ENCODE measurements at places on chromosomes 6 and 20.

DNA sequence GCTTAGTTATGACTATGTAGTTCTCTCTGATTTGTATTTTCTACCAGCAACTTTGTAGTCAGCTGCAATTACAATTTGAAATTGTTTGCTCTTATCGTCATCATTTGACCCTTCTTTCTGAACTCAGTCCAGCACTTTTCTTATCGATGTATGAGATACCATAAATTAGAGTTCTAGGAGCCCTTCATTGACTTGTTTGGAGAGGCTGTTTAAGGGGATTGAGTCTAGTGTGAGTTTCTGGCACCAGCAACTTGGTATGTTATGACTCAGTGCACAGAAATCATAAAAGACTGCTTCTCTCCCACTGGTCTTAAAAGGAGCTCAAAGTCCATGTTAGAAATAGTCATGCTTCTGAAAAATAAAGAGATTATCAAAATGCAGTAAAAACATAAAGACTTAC is 190.3 kb downstream of the TENT5A start:
- no peak overlapping the region for H3K4me3 ChIP-seq
- no peak overlapping the region for H3K27ac ChIP-seq
- H3K36me3 ChIP-seq: no peaks in the 10 kb centered on the region

GRCh38 chr6:145631374-145631773 is 103.9 kb downstream of the EPM2A start:
- no peak overlapping the region for H3K27ac ChIP-seq
- no peaks in the 10 kb centered on the region for H3K4me1 ChIP-seq
- H3K27me3 ChIP-seq: no peaks in the 10 kb centered on the region
- no peaks in the 10 kb centered on the region for H3K36me3 ChIP-seq

DNA sequence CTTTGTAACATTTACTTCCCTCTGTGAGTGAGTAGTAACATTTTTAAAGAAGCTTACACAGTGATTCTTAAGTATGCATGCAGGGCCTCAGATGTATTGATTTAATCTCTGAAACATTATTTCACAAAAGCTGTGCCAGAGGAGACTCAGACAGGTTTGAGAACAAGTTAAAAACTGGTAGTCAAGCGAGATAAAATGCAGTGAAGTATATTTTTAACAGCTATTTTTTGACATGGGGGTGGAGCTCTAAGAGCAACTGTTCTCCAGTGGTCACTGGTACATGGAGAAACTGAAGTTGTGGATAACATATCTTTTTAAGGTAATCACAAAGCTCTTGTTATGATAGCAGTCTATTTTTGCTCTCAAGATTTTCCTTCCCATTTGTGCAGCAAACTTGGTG is 20.4 kb downstream of the DSTN start:
- H3K4me1 ChIP-seq: peaks cover 3% of the 10 kb centered on the region
- no peak overlapping the region for H3K4me3 ChIP-seq
- no peaks in the 10 kb centered on the region for H3K27me3 ChIP-seq
- H3K36me3 ChIP-seq: peaks cover 6% of the 10 kb centered on the region
- no peak for DNase-seq

DNA sequence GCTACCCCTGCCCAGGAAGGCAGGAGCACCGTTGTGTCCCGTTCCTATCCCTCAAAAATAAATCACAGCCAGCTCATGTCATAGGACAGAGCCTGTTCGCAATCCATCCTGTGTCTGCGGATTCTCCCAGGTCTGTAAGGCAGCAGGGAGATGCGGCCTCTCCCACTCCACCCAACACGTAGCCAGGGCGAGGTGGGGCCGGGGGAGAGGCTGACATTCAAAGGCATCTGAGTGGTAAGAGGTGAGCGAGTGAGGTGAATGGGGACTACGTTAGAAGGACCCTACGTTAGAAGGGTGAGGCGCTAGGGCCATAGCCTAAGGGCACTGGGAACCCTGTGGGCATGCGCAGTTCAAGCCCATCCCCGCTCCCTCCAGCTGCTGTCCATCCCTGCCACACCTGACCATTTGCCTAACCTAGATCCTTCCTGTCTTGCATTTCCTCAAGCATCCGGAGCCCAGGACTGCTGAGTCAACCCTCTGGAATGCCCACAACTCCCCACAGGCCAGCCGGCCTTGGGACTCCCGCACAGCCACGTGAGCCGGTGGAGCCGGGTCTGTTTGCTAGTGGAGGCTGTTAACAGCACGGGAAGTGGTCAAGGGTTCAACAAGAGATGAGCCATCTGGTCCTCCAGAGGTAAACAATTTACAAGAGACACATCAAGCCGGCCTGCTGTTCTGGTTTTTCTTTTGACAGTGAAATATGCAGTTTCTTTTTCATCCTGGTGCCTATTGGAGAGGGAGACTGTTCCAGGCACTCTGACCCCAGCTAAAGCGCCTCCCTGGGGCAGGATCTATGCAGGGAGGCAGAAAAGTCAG is 45.9 kb downstream of the RIPOR3 start:
- no peaks in the 10 kb centered on the region for H3K4me1 ChIP-seq
- no peak overlapping the region for H3K4me3 ChIP-seq
- H3K27me3 ChIP-seq: peaks cover 2% of the 10 kb centered on the region
- no peak for DNase-seq

DNA sequence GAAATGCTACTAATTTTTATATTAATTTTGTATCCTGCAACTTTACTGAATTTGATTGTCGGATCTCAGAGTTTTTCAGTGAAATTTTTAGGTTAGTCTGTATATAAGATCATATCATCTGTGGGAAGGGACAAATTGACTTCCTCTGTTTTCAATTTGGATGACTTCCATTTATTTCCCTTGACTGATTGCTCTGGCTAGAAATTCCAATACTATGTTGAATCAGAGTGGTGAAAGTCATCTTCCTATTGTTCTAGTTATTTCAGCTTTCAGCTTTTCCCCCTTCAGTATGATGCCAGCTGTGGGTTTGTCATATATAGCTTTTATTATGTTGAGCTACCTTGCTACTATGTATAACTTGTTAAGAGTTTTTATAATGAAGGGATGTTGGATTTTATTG is 771.2 kb downstream of the KIF16B start:
- no peak overlapping the region for H3K4me3 ChIP-seq
- no peak for DNase-seq
- H3K4me1 ChIP-seq: no peaks in the 10 kb centered on the region
- no peaks in the 10 kb centered on the region for H3K36me3 ChIP-seq
- H3K27ac ChIP-seq: no peak overlapping the region
- no peaks in the 10 kb centered on the region for H3K27me3 ChIP-seq

GRCh38 chr6:147310521-147310920 is 106.3 kb downstream of the STXBP5 start:
- H3K36me3 ChIP-seq: peaks cover 13% of the 10 kb centered on the region
- H3K27me3 ChIP-seq: no peaks in the 10 kb centered on the region
- no peak overlapping the region for H3K27ac ChIP-seq
- H3K4me3 ChIP-seq: no peak overlapping the region
- no peaks in the 10 kb centered on the region for H3K4me1 ChIP-seq

GRCh38 chr6:115055579-115055978 is 712.8 kb upstream of the HS3ST5 start:
- DNase-seq: no peak
- no peaks in the 10 kb centered on the region for H3K36me3 ChIP-seq
- no peaks in the 10 kb centered on the region for H3K27me3 ChIP-seq
- H3K4me3 ChIP-seq: no peak overlapping the region
- no peaks in the 10 kb centered on the region for H3K4me1 ChIP-seq

GRCh38 chr6:170176898-170177771 is 113.7 kb downstream of the DLL1 start:
- H3K27ac ChIP-seq: peak overlapping the region; percentile 89
- DNase-seq: peak; percentile 27
- H3K27me3 ChIP-seq: peaks cover 7% of the 10 kb centered on the region
- H3K4me1 ChIP-seq: peaks cover 4% of the 10 kb centered on the region

GRCh38 chr6:89763550-89763949 is 56.0 kb downstream of the MDN1 start:
- no peaks in the 10 kb centered on the region for H3K27me3 ChIP-seq
- H3K36me3 ChIP-seq: peaks cover 31% of the 10 kb centered on the region
- H3K4me1 ChIP-seq: no peaks in the 10 kb centered on the region
- DNase-seq: no peak

GRCh38 chr20:19677336-19677735 is 80.7 kb upstream of the RIN2 start:
- no peak for DNase-seq
- no peaks in the 10 kb centered on the region for H3K36me3 ChIP-seq
- no peak overlapping the region for H3K4me3 ChIP-seq
- H3K27me3 ChIP-seq: no peaks in the 10 kb centered on the region
- H3K27ac ChIP-seq: no peak overlapping the region

DNA sequence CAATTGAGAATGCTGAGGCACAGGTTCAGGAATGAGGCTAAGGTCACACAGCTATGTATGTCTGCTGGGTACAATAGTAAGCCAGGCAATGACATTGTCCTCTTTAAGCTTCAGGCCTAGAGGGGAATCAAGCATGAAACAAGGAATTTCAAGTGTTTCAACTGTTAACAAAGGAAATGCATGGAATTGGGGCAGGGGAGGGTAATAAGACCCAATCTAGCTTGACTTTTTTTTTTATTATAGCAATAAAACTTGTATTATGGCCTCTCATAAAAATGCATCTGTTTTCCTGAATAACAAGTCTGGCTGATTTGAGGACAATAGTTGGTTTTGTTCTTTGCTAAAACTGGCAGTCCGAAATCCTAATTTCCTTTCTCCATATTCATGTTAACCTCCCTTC is 336.7 kb downstream of the CBLN4 start:
- H3K4me3 ChIP-seq: no peak overlapping the region
- no peaks in the 10 kb centered on the region for H3K27me3 ChIP-seq
- H3K36me3 ChIP-seq: no peaks in the 10 kb centered on the region
- DNase-seq: no peak
- no peaks in the 10 kb centered on the region for H3K4me1 ChIP-seq
- no peak overlapping the region for H3K27ac ChIP-seq

GRCh38 chr20:50593005-50593335 is 82.8 kb downstream of the PTPN1 start:
- no peak overlapping the region for H3K4me3 ChIP-seq
- H3K36me3 ChIP-seq: peaks cover 5% of the 10 kb centered on the region
- H3K27ac ChIP-seq: no peak overlapping the region

- DNase-seq: no peak
- H3K36me3 ChIP-seq: peaks cover 64% of the 10 kb centered on the region
- H3K4me3 ChIP-seq: no peak overlapping the region
- peaks cover 76% of the 10 kb centered on the region for H3K4me1 ChIP-seq
Observed at GRCh38 chr20:38810926-38811630, 5.6 kb downstream of the PPP1R16B start.

- peaks cover 2% of the 10 kb centered on the region for H3K27me3 ChIP-seq
- H3K4me1 ChIP-seq: no peaks in the 10 kb centered on the region
- DNase-seq: no peak
- no peak overlapping the region for H3K4me3 ChIP-seq
Observed at GRCh38 chr20:5020760-5021159, 19.4 kb upstream of the SLC23A2 start.

- peaks cover 28% of the 10 kb centered on the region for H3K4me1 ChIP-seq
- H3K27ac ChIP-seq: peak overlapping the region; percentile 26
- H3K27me3 ChIP-seq: no peaks in the 10 kb centered on the region
- no peak for DNase-seq
Observed at GRCh38 chr6:156865019-156865629, 87.9 kb downstream of the ARID1B start.

DNA sequence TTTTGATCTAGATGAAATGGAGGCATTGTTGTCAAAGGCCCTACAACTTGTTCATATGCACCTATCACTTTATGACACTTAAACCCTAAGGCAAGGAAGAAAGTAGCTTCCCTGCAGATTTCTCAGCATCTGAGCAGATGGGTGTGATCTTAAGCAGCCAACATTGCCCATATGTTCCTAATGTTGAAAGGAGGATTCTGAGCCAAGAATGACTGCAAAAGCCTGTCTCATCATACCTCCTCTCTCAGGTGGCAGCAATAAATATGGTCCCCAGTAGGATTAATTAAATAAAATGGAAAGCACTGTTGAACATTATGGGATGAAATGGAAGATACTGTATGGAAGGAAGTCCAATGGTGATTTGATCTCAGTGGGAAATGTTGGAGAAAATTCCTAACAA is 538.1 kb upstream of the MAN1A1 start:
- no peak overlapping the region for H3K27ac ChIP-seq
- no peaks in the 10 kb centered on the region for H3K27me3 ChIP-seq
- H3K4me3 ChIP-seq: no peak overlapping the region
- no peaks in the 10 kb centered on the region for H3K36me3 ChIP-seq
- DNase-seq: no peak

GRCh38 chr20:37407019-37407566 is 61.2 kb downstream of the SRC start:
- no peak for DNase-seq
- H3K4me1 ChIP-seq: peaks cover 15% of the 10 kb centered on the region
- no peaks in the 10 kb centered on the region for H3K36me3 ChIP-seq
- no peak overlapping the region for H3K27ac ChIP-seq
- H3K27me3 ChIP-seq: peaks cover 25% of the 10 kb centered on the region

- no peaks in the 10 kb centered on the region for H3K36me3 ChIP-seq
- peaks cover 3% of the 10 kb centered on the region for H3K27me3 ChIP-seq
- H3K4me3 ChIP-seq: no peak overlapping the region
- H3K27ac ChIP-seq: no peak overlapping the region
Observed at GRCh38 chr6:157224951-157225574, 98.3 kb downstream of the TMEM242 start.

- no peak overlapping the region for H3K4me3 ChIP-seq
- DNase-seq: no peak
- no peaks in the 10 kb centered on the region for H3K36me3 ChIP-seq
- H3K27me3 ChIP-seq: peaks cover 36% of the 10 kb centered on the region
Observed at GRCh38 chr6:3905945-3906845, 57.0 kb downstream of the FAM50B start.

DNA sequence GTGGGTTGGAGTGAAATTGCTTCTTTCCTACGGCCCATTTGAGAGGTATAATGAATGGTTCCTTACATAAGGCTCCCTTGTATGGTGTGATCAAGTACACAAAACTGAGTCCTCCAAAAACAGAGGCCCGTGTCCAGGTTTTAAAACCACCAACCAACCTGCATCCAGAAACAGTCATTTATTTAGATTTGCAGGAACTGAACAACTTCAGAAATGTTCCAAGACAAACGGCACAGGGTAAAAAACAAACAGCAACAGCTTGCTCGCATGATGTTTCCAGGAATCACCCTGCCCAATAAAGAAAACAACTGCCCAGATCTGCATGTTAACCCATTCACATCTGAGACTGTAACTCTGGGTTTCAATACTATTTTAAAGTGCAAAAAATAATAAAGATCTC is 40.2 kb upstream of the TRAM2 start:
- H3K4me3 ChIP-seq: no peak overlapping the region
- no peak overlapping the region for H3K27ac ChIP-seq
- DNase-seq: no peak
- H3K27me3 ChIP-seq: peaks cover 17% of the 10 kb centered on the region
- no peaks in the 10 kb centered on the region for H3K36me3 ChIP-seq
- H3K4me1 ChIP-seq: no peaks in the 10 kb centered on the region

- H3K27ac ChIP-seq: no peak overlapping the region
- no peak overlapping the region for H3K4me3 ChIP-seq
- H3K4me1 ChIP-seq: no peaks in the 10 kb centered on the region
- peaks cover 64% of the 10 kb centered on the region for H3K36me3 ChIP-seq
Observed at GRCh38 chr6:26415791-26416190, 13.7 kb downstream of the BTN3A1 start.

- H3K4me3 ChIP-seq: no peak overlapping the region
- H3K27ac ChIP-seq: no peak overlapping the region
- peaks cover 9% of the 10 kb centered on the region for H3K36me3 ChIP-seq
Observed at GRCh38 chr6:16514249-16514648, 247.0 kb downstream of the ATXN1 start.
